Right ventricle myocardium inferior (tissue), 1 donor: ENCODE measurements at places on chromosomes 6 and 20. TPM values are rescaled to one million over a fixed set of nuclear protein-coding genes. Genes with fewer than 3 reads are reported as not detected.
A peak's percentile ranks its signal among the peaks of the same experiment; 100 is the strongest.

VIP gene
- total RNA-seq: 0.41 TPM

NMBR gene
- not detected for total RNA-seq

STK35 gene
- total RNA-seq: 13.5 TPM

CST4 gene
- total RNA-seq: not detected

PRSS35 gene
- not detected for total RNA-seq

PHACTR2 gene
- total RNA-seq: 75.9 TPM

LHFPL5 gene
- not detected for total RNA-seq

VWA7 gene
- 12.1 TPM for total RNA-seq

MUC22 gene
- total RNA-seq: 0.14 TPM

WTAP gene
- 45.9 TPM for total RNA-seq

BNIP5 gene
- not detected for total RNA-seq

OR2H2 gene
- not detected for total RNA-seq

FRK gene
- total RNA-seq: 7.3 TPM

NAPB gene
- 4.7 TPM for total RNA-seq

- no peak for DNase-seq
Observed at GRCh38 chr20:3371754-3372153, 35.7 kb downstream of the DNAAF9 start.

GRCh38 chr20:33811776-33812151 lies 616 bp downstream of the CHMP4B start:
- no peak for DNase-seq

GRCh38 chr6:79810185-79810705 lies 137.1 kb downstream of the ELOVL4 start:
- DNase-seq: no peak

DNA sequence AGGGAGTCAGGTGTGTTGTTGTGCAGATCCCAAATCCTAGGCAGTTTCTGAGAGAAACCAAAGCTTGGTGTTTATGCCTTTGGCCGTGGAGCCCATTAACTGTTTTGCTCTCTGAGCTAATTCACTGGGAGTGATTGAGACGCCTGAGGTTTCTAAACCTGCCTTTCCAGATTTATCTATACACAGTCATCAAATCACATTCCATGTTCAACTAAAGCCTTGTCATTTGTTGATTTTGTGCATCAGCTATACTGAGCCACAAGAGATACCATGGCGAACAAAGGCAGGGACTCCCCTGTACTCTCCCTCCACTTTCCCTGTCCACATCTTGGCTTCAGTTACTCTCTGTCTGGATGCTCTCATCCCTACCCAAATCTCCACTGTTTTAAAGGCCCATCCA lies 229.7 kb upstream of the PMEPA1 start:
- DNase-seq: no peak

- DNase-seq: no peak
Observed at GRCh38 chr6:66900133-66901083, 1193.4 kb upstream of the EYS start.

DNA sequence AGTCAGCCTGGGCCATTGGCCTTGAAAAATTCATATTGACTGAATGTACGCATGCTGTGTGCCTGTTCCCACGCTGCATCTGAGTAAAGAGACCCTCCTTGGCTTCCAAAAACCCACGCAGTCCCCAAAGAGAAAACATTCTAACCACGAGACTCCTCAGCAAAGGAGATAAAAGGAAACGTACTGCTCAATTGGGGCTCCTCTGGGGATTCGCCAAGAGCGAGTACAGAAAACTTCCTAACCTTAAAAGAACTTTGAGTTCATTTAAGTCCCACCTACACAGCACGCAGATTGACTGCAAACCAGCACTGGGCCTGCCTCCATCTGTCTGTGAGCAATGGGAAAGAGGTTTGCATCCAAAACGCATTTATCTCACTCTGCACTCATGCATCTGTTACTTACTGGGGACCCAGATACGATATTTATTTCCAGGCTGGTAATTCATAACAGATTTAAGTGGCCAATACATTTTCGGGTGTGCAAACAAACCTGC lies 505.9 kb upstream of the CHD6 start:
- DNase-seq: no peak

DNA sequence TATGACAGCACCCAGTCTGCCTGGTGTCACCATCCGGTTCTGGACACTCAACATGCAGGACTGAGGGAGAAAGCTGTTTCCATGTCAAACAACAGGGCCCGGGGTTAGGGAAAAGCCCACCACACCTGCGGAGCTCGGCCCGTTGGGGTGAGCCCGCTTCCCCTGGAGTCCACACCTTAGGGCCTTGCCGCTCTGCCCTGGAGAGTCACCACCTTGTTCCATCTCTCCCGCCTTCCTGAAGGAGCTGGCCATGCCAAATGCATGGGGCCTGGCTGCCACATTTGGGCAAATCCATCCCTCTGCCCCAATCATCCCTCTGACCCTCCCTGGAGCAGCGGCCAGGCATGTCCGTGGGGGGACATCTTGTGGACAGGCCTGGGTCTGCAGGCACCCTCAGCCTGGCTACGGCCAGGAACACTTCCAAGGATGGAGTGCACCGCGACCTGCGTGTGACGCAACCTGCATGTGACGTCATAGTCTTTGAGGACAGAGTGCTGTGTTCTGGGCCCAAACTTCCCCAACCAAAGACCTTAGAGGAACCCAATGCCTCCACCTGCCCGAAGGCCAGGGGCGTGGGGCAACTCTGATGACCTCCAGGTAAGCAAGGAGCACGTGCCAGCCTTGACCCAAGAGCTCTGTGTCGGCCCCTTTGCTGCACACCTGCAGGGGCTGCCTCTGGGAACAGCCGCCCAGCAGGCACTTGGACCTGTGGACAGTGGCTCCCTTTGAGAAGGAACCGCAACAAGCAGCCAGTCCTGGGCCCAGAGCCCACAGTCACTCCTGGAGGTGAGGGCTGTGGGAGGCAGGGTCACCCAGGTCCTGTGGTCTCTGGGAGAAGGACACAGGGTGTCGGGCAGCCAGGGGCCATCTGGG lies 1.7 kb downstream of the CABLES2 start:
- peak; percentile 84 for DNase-seq

DNA sequence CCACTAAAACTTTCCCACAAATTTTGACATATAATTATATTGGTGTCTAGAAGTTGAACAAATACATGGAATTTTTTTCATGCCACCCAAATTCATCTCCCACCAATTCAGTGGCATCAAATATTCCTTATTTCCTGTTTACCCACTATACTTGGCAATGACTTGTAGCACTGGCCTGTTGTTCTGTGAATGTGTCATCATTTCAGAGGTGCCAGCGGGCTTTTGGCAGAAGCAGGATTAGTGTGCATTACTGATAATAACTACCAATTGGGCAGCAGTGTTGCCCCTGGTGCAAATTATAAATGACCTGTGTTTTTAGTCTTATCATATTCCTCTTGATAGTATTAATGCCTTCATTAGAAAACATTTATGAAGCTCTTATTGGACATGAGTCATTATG lies 121.3 kb downstream of the TFAP2B start:
- no peak for DNase-seq

- no peak for DNase-seq
Observed at GRCh38 chr6:146543940-146544615, 445 bp downstream of the RAB32 start.

- no peak for DNase-seq
Observed at GRCh38 chr20:52291109-52291508, 99.5 kb upstream of the ZFP64 start.

DNA sequence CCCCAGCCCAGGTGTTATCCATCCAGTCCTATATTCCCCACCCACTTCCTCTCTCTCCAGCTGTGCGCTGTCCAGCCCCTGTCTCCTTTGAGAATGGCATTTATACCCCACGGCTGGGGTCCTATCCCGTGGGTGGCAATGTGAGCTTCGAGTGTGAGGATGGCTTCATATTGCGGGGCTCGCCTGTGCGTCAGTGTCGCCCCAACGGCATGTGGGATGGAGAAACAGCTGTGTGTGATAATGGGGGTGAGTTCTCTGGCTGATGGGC lies 1.1 kb downstream of the C2 start:
- DNase-seq: no peak

GRCh38 chr6:21103626-21104224 lies 489.8 kb upstream of the SOX4 start:
- no peak for DNase-seq

DNA sequence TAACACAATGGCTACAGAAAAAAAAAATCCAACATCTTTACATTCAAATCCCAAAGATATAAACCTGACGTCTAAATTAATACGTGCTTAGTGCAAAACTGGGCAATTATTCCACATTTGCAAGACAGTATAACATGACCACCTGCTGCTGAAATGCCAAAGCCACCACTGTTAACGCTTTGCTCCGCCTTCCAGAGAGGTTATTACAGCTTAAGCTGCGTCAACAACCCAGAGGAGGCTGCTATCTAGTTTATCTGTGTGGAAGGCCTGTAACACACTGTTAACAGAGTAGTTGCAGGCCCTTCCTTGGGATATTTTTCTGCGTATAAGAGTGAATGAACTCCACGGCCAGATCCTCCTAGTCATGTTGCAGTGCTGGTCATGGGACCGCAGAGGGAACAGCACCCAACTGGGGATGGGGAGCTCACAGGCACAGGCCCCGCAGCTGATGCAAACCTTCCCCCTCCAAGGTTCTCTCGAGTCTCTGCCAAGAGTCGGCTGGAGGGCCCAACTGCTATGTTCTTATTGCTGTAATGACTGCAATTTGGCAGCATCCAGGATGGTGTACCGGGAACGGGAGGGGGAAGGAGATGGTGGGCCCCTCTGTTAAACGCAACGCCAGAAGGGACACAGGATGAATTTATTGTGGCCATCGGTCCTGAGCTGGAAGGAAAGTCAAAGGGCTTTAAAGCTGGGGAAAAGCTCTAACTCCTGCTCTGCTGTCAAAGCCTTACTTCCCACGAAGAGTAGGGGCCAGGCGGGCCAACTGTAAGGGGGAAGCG lies 993 bp upstream of the NCOA7 start:
- no peak for DNase-seq

DNA sequence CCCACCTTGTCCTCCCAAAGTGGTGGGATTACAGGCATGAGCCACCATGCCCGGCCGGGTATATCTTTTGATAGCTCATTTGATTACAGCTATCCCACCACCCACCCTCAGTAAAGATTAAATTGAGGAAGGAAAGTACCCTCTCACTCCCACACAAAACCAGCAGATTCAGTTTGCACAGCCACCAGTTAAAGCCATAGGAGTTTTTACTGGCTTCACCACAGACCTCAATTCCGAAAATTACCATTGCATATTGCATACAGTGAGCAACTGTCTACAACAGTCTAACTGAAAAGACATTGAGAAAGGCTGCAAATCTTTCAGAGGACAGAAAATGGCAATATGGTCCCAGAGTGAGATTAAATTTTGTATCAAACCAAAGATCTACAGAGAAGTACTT lies 34.9 kb downstream of the ESF1 start:
- no peak for DNase-seq

DNA sequence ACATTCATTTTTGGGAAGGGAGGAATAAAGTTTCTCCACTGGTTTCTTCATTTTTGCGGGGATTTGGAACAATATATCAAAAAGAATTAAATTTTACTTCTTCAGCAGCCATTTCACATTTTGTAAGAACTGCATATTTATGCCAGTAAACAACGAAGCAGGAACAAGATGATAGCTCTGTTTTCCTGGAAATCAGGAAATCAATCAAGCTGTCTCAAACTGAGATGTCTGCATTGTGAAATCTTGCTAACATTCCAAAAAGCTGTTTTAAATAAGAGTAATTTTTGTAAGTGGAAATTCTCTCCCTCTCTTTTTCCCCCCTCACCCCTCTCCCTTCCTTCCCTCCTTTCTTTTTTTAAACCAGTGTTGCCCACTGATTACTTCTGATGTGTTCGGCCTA lies 20.0 kb downstream of the MAPK13 start:
- no peak for DNase-seq

GRCh38 chr20:49758781-49759180 lies 45.1 kb upstream of the B4GALT5 start:
- no peak for DNase-seq

- DNase-seq: no peak
Observed at GRCh38 chr20:11056414-11056813, 382.6 kb upstream of the JAG1 start.

GRCh38 chr6:144423167-144423566 lies 138.0 kb downstream of the UTRN start:
- no peak for DNase-seq

GRCh38 chr20:24672181-24672880 lies 202.9 kb downstream of the SYNDIG1 start:
- no peak for DNase-seq

GRCh38 chr6:137661601-137662000 lies 167.4 kb upstream of the OLIG3 start:
- no peak for DNase-seq

DNA sequence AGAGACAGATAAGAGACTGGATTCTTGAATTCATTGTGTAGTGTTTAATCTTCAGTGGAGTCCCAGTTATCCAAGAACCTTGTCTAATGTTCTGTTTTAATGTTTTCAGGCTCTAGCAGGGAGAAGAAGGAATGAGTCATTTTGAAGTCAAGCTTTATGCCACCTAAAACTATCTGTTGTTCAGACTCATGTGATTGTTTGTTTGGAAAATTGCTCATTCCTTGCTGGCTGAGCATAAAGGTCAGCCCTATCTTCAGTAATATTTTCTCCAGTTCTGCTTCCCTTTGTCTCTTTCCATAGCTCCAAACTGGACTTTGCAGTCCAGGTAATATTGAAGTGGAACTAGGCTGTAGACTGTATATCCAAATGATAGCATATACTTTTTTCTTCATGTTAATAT lies 34.2 kb downstream of the CLVS2 start:
- no peak for DNase-seq

DNA sequence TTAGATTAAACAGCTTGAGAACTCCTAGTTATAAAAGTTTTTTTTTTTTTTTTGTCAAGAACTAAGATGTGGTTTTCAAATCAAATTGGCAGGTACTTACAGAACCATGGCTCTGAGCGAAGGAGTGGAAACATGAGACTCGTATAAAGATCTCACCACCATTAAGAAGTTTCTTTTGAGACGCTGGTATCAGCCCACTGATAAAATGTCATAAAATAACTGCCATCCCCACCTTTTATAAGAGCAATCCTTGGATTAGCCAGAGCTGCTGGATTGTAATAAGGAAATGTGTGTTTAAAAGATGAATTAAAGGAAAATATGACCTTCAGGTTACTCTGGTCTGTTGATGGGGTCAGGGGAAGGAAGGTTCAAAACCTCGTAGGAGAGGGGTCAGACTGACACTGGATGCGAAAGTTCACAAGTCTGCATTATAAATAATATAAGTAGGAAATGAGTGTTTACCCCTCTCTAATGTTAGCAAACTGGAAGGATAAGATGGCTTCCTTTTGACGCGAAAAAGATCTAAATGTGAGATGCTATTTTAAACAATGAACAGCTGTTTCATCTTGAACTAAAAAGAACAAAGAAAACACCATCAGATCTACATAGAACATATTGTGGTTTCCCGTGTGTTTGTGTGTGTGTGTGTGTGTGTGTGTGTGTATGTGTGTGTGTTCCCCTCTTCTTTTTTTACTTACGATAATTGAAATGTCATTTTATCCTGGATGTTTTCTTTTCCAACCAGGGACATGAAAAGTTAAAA lies 386.8 kb upstream of the JAG1 start:
- no peak for DNase-seq
